ENCODE measurements at places on chromosomes 4 and X.

- DNase-seq: no peak
Measured at GRCh38 chrX:121802881-121803412, 755.5 kb downstream of the GLUD2 start.

GRCh38 chr4:102759831-102760644 lies 730 bp downstream of the MANBA start:
- peak; percentile 58 for DNase-seq

GRCh38 chrX:38287674-38288073 lies 39.6 kb downstream of the RPGR start:
- no peak for DNase-seq

GRCh38 chrX:137565318-137565904 lies 516 bp upstream of the ZIC3 start:
- DNase-seq: no peak

- no peak for DNase-seq
Measured at GRCh38 chr4:123133397-123134050, 211.1 kb upstream of the NUDT6 start.

GRCh38 chrX:31847773-31848172 lies 775.9 kb upstream of the FTHL17 start:
- DNase-seq: no peak

DNA sequence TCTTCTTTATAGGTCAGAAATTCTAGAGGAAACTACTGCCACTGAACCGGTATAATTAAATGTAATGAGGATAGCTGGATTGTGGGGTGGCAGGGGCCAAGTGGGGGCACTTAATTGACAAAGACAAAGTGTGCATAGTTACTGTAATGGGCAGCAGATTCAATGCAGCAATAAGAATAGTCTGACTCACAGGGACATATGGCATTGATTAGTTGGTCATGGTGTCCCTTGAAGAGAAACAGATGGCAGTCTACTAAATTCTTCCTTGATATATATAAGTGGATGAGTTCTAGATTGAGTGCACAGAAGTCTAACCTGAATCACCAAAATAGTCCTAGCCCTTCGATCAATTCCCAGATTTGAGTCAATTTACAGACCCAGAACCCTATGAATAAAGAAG lies 31.6 kb downstream of the ETDC start:
- no peak for DNase-seq

DNA sequence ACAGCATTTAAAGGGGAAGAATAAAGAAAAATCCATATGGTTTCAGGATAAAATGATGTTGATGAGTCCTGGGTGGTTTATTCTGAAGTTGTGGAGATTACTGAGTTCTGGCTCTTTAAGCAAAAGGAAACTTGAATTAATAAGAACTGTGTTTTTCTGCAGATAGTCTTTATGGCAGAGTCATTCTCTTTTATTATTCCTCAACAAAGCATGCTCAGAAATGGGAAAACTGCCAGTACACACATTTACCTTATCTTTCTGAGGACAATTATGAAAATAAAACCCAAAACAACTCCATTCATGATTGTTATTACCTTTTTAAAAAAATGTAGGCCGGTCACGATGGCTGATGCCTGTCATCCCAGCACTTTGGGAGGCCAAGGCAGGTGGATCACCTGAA lies 58.5 kb downstream of the ADD1 start:
- no peak for DNase-seq

DNA sequence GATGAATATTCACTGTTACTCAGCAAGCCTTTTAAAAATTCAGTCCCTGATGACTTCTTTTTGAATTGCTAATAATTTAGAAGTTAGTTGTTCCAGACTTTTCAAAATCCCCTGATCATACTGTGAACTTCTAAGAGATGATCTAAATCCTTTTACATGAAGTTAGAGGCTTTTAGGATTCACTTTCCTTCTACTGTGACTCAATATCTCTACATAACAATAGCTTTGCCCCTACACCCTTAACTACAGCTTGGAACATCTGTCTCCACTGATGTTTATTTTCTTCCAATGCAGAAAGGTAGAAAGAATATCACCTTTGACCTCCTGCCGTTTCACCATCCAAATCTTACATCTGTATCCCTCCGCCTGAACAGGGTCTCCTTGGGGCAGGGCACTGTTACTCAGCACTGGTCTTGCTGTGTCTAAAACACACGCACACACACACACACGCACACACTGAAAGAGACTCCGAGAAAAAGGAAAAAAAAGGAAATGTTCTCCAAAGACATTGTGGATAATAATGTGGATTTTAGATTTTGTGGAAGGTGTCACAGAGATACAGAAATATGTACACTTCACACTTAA lies 111.6 kb upstream of the GPRIN3 start:
- DNase-seq: no peak

DNA sequence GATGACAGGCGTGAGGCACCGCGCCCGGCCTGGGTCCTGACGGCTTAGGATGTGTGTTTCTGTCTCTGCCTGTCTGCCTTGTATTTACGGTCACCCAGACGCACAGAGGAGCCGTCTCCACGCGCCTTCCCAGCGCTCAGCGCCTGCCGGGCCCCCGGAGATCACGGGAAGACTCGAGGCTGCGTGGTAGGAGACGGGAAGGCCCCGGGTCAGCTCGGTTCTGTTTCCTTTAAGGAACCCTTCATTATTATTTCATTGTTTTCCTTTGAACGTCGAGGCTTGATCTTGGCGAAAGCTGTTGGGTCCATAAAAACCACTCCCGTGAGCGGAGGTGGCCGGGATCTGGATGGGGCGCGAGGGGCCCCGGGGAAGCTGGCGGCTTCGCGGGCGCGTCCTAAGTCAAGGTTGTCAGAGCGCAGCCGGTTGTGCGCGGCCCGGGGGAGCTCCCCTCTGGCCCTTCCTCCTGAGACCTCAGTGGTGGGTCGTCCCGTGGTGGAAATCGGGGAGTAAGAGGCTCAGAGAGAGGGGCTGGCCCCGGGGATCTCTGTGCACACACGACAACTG lies 1.3 kb downstream of the SHOX start:
- DNase-seq: no peak

GRCh38 chr4:76016393-76016792 lies 6.9 kb downstream of the CXCL10 start:
- DNase-seq: no peak

- DNase-seq: peak; percentile 11
Measured at GRCh38 chrX:41733939-41734338, 10.0 kb downstream of the GPR82 start.

- no peak for DNase-seq
Measured at GRCh38 chr4:7904952-7905915, 34.4 kb downstream of the AFAP1 start.

DNA sequence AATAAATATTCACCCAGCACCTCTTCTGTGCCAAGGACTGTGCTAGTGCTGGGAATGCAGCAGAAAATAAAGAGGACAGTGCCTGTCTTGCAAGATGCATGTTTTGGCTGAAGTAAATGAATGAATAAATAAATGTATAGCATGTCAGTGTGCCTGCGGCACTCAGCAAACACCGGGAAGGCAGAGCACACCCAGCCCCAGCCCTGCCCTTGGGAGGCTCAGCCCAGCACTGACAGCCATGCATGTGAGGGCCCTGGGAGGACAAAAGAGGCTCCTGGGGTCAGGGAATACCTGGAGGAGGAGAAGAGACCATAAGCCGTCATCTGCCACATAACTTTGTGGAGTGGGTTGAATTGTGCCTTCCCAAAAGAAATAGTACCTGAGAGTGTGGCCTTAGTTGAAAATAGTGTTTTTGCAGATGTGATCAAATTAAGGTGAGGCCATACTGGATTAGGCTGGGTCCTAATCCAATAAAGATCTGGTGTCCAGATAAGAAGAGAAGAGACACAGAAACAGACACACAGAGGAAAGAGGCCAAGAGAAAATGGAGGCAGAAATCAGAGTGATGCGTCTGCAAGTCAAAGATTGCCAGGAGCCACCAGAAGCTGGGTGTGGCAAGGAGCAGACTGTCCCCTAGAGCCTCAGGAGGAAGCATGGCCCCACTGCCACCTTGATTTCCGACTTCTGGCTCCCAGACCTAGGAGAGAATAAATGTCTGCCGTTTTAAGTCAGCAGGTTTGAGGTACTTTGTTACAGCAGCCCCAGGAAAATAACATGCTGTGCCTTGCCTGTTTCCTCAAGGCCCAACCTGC lies 16.3 kb downstream of the C4orf50 start:
- DNase-seq: no peak
